ENCODE measurements at places on chromosomes 2 and 18.

DNA sequence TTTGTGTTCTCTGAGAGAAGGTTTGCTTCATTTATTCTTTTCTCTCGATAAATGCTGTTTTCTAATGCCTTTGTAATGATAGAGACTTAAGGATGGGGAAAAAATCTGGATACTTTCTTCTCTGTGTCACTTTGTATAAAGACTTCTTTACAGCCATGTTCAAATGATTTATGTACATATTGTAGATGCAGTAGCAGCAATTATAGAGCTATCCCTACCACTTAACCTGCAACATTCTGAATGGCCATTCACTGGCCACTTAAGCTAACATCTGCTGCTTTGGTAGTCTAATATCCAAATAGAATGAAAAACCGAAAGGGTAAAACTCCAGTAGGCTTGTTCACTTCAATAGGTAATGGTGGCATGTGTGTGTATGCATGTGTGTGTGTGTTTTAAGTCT lies 97.8 kb downstream of the CSRNP3 start:
- DNase-seq: no peak

- no peak for DNase-seq
Measured at GRCh38 chr18:29309366-29309765, 1132.4 kb upstream of the CDH2 start.

GRCh38 chr2:70460333-70460732 lies 93.3 kb downstream of the TGFA start:
- no peak for DNase-seq

DNA sequence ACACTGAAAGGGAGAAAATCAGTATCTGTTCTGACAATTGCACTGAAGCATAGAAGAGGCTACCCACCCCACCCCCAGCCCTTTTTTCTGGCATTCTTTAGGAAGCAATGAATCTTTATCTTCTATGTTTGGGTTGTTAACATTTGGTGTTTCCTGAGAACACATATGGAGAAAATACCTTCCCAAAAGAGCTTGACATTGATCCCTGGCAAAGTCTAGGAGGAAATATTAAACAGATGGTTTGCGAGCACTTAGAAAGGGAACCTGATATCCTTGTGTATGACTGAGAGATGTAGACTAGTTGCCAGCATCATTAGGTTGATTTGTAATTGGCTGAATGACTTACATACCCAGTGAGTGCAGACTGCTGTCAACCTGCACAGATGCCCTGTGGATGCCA lies 42.9 kb downstream of the DOK1 start:
- DNase-seq: no peak

DNA sequence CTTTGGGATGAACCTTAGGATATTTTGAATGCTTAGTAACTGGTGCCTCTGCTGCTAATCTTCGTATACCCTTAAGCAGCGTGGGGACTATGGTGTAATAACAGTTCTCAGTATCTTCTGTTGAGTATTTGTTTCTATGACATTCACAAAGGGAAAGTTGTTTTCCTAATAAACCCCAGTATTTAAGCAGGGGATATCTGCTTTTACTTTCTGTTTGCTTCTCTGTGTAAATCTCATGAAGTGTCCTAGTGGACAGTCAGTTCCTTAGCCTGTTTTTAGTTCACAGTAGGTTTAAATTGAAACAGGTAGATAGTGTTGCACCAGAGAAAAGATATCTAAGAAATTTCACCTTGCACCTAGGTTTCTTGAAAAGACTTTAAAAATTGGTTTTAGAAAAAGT lies 14.9 kb downstream of the KIAA1328 start:
- no peak for DNase-seq

DNA sequence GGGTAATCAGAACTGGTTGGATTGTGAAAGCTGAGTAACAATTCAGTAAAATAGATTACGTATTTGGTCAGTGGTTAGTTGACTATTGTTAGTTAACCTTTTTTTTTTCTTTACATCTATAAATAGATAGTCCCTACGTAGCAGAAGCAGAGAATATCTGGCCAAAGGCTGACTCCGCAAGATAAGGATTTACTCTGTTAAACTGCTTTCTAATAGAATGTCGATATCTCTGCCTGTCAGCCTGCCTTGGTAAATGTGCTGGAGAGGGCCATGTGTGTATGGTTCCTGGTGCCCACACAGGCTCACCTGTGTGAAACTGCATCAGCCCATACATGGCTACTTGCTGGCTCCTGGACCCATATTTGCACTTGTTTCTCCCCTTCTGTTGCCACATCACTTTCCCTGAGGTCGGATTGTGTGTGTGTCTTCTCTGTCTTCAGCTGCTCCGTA lies 94.4 kb downstream of the CRIM1 start:
- DNase-seq: no peak

Data from AG09309 (cell line).